ENCODE measurements at places on chromosomes 2 and 18.

DNA sequence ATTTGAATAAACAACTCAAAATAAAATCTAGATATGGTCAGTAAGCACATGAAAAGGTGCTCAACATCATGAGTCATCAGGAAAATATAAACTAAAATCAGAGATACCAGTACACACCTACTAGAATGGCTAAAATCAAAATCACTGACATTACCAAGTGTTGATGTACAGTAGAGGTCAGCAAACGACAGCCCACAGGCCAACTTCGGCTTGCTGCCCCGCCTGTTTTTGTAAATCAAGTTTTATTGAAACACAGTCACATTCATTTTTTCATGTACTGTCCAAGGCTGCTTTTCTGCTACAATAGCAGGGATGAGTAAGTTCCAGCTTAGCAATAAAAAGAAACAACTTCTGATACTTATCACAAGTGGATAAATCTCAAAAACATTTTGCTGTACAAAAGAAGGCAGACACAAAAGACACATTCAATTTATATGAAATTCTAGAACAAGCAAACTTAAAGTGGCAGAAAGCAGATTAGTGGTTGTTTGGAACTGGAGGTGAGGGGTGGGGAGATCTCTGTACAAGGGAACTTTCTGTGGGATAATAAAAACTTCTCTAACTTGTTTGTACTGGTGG, 32.1 kb downstream of the TRAK2 start:
- no peak for DNase-seq

- DNase-seq, result no peak
Observed at GRCh38 chr2:187148059-187148714, 299.2 kb upstream of the ZSWIM2 start.

GRCh38 chr18:3982541-3982940, 472.6 kb downstream of the DLGAP1 start:
- DNase-seq, result no peak

DNA sequence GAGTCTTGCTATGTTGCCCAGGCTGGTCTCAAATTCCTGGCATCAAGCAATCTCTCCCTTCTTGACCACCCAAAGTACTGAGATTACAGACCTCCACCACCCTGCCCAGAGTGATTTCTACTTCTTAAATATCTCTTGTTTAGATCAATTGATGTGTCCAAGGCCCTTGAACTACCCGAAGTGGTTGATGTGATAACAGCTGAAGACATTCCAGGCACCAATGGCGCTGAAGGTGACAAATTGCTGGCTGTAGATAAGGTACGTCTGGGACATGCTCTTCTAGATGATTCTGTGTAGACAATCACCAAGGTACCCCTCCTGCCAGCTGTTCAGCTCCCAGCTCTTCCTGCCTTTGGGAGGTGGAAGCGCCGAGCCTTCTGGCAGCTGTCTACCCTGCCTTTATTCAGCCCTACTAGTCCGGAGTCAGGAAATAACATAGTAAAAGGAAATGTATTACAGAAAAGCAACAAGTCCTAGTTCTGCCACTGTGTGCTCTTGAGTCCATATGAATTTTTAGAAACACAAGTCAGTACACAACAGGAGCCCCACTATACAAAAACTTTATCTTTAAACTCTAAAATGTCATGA, 61.3 kb upstream of the BZW1 start:
- DNase-seq, result no peak

- DNase-seq, result no peak
Observed at GRCh38 chr2:153990771-153991170, 119.0 kb downstream of the GALNT13 start.

DNA sequence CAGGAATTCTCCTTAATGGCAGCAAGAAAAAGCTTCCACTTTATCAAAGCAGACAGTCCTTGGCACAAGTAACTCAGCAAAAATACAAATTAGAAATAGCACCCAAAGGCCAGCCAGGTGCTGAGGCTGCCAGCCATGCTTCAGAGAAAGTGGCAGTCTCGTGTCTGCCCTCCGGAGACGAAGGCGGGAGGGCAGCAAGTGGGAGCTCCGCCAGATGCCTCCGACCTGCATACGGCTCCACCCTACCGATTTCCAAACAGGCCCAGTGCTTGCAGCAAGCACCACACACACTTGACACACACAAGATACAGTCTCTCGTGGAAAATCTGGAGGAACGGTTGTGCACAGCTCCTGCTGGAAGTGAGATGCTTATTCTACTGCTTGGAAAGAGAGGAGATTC, 134.9 kb upstream of the REV1 start:
- no peak for DNase-seq

DNA sequence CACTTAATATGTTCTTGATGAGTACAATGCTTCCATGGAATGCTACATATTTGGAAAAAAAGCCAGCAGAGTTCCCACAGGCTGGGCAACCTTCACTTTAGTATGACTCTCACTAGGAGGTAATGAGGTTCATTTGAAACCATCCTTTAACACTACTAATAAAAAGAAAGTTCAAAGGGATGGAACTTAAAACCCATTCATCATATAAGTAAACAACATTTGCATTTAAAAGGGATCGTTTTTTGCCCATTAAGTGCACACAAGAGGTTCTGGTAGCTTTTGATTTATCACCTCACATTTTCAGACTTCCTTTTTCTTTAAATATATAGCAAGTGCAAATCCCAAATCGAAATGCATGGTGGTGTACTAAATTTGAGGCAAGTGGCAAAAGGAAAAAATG, 270.8 kb upstream of the DCC start:
- DNase-seq, result no peak

- no peak for DNase-seq
Observed at GRCh38 chr2:111706481-111707001, 177.5 kb downstream of the ANAPC1 start.

DNA sequence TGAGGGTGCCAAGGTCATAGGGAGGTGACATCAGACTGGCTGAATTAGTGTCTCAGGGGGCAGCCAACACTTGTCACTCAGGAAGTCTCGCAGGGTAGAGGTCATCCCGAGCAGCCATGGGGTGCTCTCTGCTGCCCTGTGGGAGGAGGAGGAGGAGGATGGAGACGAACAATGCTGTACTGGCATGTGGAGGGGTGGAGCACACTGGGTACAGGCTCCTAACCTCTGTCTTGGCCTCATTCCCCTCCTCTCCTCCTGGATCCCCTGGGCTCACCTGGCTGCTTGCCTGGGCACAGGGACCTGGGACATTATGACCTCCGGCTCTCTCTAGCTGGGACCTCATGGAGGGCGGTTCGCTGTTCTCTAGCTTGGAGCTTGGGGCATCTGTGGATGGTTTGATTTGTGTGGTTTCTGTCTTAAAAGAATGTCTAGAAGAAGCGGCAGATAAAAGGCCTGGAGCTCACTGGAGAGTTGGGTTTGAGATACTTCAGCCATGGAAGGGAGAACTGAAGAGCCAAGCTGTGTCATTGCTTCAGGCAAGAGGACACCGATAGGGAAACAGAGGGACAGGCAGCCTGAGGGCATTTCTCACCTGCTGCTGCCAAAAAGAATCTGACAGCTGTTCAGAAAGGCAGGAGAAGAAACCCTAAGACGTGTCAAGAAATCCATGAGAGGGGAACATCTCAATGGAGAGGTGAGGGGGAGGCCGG, 133.1 kb downstream of the SEPTIN10 start:
- no peak for DNase-seq

DNA sequence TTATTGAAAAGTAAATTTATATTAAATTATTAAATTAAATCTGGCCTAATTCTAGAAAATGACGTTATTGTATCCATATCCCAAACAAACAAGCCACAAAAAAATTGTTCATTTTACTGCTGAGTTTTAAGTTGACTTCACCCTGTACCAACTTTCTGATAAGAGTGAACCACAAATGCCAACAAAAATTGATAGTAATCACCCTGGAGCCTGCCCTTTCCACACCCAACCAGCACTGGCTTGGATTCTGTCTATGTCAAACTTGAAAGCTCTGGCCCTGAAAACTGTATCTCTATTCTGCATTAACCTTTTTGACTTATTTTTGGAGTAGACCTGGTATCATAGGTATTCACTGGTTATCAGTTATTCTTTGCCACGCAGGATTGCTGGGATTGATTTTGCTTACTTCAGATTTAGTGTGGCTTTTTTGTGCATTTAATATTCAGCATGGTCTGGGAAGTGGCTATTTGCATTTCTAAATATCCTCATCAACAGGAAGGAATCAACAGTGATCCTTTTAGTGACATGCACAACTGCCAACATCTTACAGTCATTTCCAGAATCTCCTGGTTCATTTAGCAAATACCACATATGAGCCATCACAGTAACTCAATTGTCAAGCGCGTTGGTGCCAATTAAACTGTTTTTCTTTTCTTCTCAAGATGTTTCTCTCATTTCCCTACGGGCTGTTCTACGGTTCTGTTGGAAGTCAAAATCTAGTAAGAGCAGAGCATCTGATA, 11.4 kb upstream of the SRBD1 start:
- no peak for DNase-seq

DNA sequence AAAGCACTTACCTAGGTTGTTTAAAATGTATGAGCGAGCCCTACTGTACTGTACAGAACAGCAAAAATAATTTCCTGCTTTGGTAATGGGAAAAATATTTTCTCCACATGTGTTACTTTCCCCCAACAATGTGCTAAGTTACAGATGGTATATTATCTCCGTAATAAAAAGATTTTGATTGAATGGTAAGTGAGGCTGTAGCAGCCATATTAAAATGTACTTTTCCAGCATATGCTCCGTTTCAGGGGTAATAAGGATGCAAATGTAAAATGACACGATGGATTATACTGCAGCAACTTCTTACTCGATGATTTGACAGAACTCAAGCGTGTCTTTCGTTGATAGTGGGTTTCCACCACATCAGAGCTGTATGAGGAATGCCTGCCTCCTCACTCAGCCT, 50.5 kb downstream of the OSBPL6 start:
- no peak for DNase-seq

GRCh38 chr18:75697493-75697892, 270.0 kb upstream of the SMIM21 start:
- no peak for DNase-seq

DNA sequence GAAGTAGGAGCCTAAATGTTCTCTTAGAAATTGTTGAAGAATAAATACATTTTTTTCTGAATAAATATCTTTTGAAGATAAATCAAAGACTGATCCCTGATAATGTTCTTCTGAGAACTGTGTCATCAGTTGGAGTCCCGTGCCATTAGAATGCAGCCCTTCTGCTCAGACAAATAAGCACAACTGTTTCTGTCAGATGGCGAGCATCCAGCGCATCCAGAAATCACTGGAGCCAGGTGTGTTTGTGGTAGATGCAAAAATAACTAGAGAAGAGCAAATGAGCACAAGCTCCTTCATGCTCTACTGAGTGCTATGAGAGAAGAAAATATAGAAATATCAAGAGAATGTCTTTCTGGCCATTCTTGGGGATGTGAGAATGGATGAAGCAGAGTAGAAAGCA, 573.7 kb downstream of the THSD7B start:
- no peak for DNase-seq

DNA sequence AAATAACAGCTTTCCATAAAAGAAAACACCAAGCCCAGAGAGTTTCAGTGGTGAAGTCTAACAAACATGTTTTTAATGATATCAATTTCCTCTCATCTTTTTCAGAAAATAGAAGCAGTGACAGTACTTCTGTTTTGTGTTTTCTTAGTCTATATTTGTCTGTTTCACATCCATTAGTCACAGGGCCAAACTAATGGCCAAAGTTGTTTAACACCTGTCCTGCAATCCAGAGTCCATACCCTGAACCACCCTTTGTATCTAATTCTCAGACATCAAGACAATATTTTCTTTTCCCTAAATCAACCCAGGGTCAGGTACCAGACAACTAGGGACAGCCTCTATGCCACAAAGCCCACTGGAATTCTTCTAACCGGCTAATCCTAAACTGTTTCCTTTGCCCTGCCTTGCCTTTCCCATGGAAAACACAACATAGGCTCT, 25.9 kb downstream of the TMSB10 start:
- DNase-seq, result no peak
